ENCODE measurements at places on chromosomes 3 and 15.

GRCh38 chr15:78342021-78342420 lies 1.9 kb downstream of the CRABP1 start:
- DNase-seq = no peak

GRCh38 chr3:99686469-99686868 lies 48.1 kb downstream of the COL8A1 start:
- no peak for DNase-seq

DNA sequence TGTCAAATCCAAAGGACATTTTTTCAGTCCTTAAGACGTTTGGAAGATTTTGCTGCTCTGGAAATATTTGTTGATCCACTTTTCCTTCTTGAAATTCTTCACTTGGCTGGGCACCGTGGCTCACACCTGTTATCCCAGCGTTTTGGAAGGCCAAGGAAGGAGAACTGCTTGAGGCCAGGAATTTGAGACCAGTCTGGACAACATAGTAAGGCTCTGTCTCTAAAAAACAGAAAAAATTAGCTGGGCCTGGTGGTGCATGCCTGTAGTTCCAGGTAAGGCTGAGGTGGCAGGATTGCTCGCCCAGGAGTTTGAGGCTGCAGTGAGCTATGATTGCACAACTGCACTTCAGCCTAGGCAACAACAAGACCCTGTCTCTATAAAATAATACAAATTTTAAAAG lies 173.9 kb upstream of the MITF start:
- no peak for DNase-seq

GRCh38 chr3:105979961-105980360 lies 111.1 kb upstream of the CBLB start:
- DNase-seq = no peak

- DNase-seq = no peak
Measured at GRCh38 chr15:57640930-57641682, 49.4 kb downstream of the MYZAP start.

GRCh38 chr15:27989838-27990237 lies 109.3 kb downstream of the OCA2 start:
- DNase-seq = no peak

GRCh38 chr15:47362118-47362905 lies 355.0 kb upstream of the SEMA6D start:
- no peak for DNase-seq

DNA sequence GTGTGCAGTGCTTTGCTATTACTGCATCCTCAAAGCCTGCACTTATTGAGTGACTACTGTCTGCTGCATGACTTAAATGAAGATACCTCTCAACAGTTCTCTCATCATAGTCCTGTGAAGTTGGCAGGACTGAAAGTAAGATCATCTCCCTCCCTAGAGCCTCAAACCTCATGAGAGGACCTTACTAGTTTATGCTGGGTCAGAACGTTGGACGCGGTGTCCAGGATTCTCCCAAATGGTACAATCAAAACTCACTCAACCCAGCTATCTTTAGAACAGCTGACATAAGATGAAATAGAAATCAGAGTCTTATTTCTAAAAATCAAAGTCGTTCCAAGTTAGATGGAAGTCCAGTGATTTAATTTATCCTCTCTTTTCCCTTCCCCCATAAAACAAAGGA lies 219.7 kb downstream of the PDZRN3 start:
- DNase-seq = no peak

- no peak for DNase-seq
Measured at GRCh38 chr3:195210266-195210973, 60.5 kb downstream of the XXYLT1 start.

GRCh38 chr3:147422601-147423536 lies 13.7 kb downstream of the ZIC1 start:
- no peak for DNase-seq

GRCh38 chr3:99647081-99647480 lies 8.7 kb downstream of the COL8A1 start:
- no peak for DNase-seq

DNA sequence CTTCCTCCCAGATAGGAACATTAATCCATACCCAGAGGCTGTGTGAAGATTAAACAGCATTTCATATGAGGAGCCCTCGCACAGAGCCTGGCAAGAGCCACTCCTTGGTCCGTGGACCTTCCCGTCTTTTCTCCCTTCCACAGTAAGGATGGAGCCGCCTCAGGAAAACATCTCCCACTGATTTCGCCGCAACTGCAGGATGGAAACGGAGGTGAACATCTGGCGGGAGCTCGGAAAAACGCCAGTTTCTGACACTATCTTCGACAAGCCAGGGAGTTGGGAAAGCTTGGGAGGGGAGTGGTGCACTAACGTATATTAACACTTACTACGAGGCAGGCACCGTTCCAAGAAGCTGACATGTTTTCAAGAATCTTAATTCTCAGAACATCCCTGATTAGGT lies 157.9 kb downstream of the XXYLT1 start:
- DNase-seq = no peak

GRCh38 chr15:80177156-80177555 lies 24.4 kb downstream of the FAH start:
- DNase-seq = no peak

GRCh38 chr15:47669221-47669620 lies 48.1 kb upstream of the SEMA6D start:
- no peak for DNase-seq

- DNase-seq = no peak
Measured at GRCh38 chr15:56339594-56339993, 25.6 kb upstream of the TEX9 start.

- DNase-seq = no peak
Measured at GRCh38 chr3:10975695-10976234, 16.8 kb upstream of the SLC6A1 start.

GRCh38 chr3:158165730-158166129 lies 55.8 kb downstream of the RSRC1 start:
- DNase-seq = no peak

DNA sequence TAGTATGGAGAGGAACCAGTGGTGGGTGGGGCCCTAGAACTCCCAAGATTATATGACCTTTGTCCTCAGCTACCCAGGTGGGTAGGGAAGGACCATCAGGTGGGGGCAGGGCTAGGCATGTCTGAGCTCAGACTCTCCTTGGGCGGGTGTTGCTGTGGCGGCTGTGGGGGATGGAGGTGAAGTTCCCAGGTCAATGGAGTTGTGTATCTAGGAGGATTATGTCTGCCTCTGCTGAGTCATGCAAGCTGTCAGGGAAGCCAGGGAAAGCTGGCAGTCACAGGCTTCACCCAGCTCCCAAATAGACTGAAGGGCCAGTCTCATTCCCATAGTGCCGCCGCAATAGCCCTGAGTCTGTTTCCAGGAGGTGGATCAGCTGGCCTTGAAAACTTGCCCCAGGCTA lies 139.7 kb upstream of the CFAP20DC start:
- DNase-seq = no peak

DNA sequence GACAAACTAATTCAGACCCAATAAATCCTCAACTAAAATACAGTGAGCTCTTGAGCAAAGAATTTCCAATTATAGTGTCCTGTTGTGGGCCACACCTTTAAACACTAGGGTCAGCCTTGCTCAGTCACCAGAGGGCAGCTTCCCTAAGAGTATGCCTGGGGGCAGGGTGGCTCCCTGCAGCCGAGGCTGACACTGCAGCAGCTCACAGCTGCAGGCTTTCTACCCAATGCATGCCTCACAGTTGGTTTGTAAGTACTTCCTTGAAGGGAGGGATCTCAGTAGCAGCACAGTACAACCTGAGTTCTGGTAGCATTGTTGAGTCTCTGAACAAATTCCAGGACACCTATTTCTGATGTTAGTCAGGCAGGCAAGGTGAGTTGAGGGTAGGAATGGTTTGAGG lies 335.6 kb downstream of the TUSC7 start:
- DNase-seq = no peak

DNA sequence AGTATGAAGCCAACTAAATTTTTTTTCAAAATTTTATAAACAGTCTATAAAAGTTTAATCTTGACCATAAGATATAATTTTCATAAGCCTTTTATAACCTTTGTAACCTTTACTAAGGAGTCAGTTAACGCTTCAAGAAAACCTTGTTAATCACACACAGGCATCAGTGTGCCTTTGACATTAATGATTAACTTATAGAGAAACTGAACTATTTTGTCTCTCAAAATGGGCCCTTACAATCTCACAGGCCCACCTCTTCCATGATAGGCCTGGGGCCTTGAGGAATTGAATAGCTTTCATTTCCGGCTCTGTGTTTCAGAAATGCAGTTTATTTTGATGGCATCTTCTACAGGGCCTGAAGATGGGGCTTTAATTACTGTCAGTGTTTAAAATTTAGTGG lies 70.1 kb downstream of the CD200 start:
- no peak for DNase-seq

GRCh38 chr3:153679714-153680113 lies 441.5 kb upstream of the ARHGEF26 start:
- no peak for DNase-seq

- no peak for DNase-seq
Measured at GRCh38 chr3:37899711-37900306, 38.1 kb downstream of the CTDSPL start.

DNA sequence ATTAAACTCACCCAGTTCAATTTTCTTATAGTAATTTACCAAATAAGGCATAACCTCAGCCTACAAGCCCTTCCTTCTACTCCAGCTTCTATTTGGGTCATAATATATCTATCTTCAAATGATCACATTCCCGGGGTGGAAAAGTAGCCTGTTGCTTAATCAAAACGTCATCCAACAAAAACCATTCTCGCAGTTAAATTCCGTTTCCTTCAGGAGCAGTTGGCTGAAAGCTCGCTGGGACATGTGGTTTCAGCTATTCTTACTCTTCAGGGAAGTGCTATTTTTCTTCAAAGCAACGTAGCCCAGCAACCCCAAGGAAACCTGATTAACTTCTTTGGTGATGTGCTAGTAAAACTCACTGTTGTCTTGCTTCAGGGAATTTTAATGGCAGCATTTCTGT lies 59.6 kb downstream of the MAGI1 start:
- no peak for DNase-seq

GRCh38 chr15:31974855-31975829 lies 55.2 kb upstream of the CHRNA7 start:
- DNase-seq = no peak

- DNase-seq = no peak
Measured at GRCh38 chr15:35117543-35118265, 32.6 kb upstream of the NANOGP8 start.

DNA sequence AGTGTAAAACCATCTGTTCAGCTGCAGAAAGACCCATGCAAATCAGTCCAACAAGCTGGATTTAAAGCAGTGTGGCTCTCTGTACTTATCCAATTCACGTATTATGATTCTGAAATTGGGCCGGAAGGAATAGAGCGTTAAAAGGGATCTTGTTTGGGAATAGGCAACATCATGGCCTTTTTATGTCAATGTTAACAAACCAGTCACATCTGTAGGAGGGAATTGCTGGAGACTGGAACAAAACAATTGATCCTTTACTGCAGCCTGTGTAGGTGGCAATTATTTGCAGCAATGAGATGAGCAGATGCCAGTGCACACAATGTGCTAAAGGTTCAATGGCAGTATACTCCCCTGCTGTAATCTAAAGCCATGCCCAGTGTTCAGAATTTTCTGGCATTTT lies 887.4 kb upstream of the ROBO1 start:
- DNase-seq = no peak

DNA sequence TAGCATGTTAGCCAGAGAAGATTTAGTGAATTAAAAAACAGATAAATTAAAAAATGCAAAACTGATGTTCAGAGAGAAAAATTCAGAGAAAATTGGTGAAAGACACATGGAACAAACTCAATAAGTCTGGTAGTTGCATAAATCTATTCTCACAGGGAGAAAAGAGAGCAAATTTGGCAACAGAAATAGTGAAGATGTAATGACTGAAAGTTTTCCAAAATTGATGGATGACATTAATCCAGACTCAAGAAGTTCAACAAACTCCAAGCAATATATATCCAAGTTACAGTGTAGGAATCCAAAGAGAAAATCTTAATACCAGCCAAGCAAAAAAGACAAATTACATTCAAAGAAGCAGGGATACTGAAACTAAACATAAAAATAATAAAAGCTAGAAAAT lies 302.7 kb upstream of the ARPP21 start:
- no peak for DNase-seq

- no peak for DNase-seq
Measured at GRCh38 chr15:59522988-59523461, 85.0 kb downstream of the FAM81A start.

- DNase-seq = peak; percentile 90
Measured at GRCh38 chr15:66386204-66387123, at the start of gene MAP2K1. TSS of gene MAP2K1 (plus strand) at chr15:66386912. CDS start at chr15:66387348, 436 bp downstream.

DNA sequence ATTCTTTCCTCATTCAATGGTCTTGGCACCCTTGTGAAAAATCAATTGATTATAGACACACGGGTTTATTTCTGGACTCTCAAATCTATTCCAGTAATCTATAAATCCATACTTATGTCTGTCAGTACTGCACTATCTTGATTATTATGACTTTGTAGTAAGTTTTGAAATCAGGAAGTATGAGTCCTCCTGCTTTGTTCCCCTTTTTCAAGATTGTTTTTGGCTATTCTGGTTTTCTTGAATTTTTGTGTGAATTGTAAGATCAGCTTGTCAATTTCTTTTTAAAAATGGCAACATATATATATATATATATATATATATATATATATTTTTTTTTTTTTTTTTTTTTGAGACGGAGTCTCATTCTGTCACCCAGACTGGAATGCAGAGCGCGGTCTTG lies 32.3 kb upstream of the CFAP20DC start:
- DNase-seq = no peak

DNA sequence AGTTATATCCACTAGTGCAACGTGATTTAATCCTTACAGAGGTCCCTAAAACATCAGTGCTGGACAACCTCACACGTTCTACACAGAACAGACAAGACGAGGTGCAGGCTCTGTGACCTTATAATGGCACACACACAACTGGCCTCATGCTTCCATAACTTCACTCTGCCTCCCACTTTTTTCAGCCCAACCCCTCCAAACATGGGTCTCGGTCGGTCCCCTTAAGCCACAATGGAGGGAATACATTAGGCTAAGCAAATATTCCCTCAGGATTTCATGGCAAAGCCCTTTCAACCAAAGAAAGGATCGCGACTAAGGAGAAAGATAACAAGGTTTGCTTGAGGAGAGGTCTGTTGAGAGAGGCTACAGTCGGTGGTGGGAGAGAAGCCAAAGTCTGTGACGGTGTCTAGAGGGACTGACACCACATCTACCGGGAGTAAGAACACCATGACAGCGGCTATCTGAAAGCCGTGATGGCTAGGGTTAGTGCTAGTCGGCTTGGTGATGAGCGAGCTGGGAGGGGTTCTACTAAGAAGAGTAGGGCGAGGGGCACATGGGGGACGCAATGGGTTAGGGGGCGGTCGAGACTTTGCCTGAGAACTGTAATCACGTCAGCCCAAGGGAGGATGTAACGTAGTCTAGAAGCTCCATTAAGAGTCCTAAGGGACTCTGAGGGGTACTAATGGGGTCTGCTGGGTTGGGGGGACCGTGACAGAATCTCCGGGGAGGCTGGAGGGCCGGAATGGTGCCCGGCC lies 1.0 kb downstream of the MYO9A start:
- no peak for DNase-seq

DNA sequence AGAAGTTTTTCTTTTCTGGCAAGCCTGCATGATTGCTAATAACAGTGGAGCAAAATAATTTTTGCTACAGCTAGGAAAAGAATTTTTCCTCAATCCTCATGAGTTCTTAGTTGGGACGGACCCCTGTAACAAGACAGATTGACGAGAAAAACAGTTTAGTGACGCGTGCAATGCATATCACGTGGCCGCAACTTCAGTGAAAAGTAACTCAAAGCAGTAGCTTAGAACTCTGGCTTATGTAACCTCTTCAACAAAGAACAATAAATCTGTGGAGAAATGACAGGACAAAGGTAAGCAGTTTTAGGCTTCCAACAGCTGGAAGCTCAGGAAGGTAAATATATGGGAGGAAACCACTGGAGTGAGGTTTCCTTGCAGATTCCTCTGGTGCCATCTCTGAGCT lies 19.7 kb downstream of the FAM107A start:
- no peak for DNase-seq

GRCh38 chr3:9862391-9863057 lies 17.5 kb downstream of the CIDEC start:
- no peak for DNase-seq
